NCI-H510A treated with DMSO at 0.1 percent for 48 hours (cell line): ENCODE measurements at places on chromosomes 12 and 14.

GRCh38 chr12:44674875-44675274 is 201.2 kb downstream of the NELL2 start:
- DNase-seq: no peak

DNA sequence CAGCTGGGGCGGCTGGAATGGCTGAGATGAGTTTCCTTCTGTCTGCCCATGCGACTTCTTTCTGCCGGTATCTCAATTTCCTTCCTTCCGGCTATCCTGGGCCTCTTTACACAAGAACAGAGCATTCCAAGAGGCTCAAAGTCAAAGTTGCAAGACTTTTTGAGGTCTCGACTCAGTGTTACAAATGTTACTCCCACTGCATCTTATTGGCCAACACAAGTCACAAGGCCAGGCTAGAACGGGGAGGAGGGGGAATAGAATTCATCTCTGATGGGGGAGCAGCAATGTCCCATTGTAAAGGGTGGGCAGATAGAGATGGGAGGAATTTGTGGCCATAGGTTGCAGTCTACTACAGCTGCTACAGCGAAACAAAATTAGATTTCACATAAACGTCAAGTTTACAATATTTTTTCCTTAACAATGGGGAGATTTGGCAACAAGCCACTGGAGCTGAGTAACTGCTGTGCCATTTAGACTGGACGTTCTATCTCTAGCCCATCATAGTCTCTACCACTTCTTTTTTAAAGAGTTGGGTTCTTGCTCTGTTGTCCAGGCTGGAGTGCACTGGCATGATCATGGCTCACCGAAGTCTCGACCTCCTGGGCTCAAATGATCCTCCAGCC is 9.5 kb upstream of the NYNRIN start:
- no peak for DNase-seq

DNA sequence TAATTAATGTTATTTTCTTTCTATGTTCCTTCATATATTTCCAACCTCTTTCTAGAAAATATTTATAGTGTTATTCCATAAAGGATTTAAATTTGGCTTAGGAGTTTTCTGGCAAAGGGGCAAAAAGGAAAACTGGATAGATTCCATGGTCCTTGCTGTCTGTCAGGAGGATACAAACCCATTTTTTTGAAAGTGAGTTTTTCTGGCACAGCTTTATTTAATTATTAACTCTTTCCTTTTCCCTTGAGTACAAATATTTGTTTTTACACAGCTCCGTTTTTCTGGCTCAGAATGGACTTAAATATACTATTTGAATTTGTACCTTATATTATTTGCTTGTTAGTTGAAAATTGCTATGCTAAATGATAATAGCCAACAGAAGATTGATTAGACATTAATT is 56.3 kb downstream of the MNAT1 start:
- DNase-seq: no peak

GRCh38 chr12:14834509-14834908 is 8.8 kb downstream of the ART4 start:
- DNase-seq: no peak
